ENCODE measurements at places on chromosomes 11 and 22.

- DNase-seq: no peak
Observed at GRCh38 chr11:26134053-26134452, 197.9 kb upstream of the ANO3 start.

DNA sequence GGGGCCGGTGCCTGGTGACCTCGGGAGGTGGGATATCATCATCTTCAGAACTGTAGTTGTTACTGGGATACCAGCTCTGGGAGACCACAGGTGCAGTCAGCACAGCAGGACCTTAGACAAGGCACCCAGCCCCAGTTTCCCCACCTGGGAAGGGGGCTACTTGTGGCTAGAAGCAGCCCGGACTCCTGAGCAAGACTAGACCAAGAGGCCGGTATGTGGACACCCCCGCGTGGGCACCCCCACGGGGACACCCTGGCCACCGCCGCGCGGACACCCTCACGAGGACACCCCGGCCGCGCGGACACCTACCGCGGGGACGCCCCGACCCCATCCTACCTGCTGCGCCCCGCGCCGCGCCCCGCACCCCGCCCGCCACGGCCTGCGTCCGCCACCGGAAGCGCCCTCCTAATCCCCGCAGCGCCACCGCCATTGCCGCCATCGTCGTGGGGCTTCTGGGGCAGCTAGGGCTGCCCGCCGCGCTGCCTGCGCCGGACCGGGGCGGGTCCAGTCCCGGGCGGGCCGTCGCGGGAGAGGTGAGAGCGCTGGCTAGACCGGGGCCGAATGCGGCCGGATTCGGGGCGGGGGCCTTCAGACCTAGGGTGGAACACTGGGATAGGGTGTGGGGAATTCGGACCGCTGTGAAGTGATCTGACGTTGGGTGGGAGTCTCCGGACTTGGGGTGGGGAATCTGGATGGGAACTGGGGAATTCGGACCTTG lies at the start of the genes COMT and TXNRD2:
COMT (plus strand) TSS at position 408 of the 718 bp plus-strand sequence. CDS start 20,755 bp downstream, outside the sequence.
TXNRD2 (minus strand) TSS at position 454 of the 718 bp plus-strand sequence; CDS start at position 439, 15 bp downstream.
- DNase-seq: peak; percentile 60

GRCh38 chr11:106001304-106002012 lies 20.6 kb downstream of the MSANTD4 start:
- DNase-seq: peak; percentile 17

DNA sequence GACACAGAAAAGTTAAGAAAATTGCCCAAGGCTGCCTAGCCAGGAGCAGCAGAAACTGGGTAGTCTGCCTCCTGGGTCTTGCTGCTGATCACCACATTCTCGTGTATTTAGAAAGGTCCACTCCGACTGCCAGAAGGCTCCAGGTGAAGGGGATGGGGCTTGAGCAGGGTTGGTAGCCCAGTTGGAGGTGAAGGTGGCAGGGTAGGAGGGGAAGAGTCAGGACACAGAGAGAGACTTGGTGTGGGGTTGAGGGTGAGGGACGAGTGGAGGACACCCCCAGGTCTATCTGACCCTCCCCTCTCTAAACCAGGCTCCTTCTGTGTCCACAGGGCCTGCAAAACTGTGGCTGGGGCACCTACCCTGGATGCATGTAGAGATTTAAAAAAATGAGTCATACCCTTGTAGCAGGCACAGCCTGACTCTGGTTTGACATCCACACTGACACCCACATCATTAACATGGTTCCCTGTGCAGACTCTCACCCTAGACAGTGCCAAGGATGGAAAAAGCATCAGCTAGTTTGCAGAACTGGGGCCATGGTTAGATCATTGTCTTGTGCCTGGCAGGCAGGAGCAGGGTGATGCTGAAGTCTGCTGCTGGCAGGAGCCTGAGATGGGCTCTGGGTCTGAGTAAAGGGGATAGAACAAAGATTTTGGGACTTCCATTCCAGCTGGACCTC lies 273.2 kb downstream of the TENM4 start:
- peak; percentile 19 for DNase-seq
